ENCODE measurements at places on chromosomes 12 and 14. TPM values are rescaled to one million over a fixed set of nuclear protein-coding genes. Genes with fewer than 3 reads are reported as not detected.

The ACOT4 gene
- total RNA-seq, result 1.7 TPM

The CCDC177 gene
- total RNA-seq, result not detected

The TCL1B gene
- total RNA-seq, result not detected

The TAS2R7 gene
- total RNA-seq, result not detected

The PLEK2 gene
- 4.5 TPM for total RNA-seq

The TRHDE gene
- total RNA-seq, result 20.9 TPM

The SRSF9 gene
- total RNA-seq, result 148 TPM

The PLEKHD1 gene
- total RNA-seq, result not detected

The PGF gene
- total RNA-seq, result 0.86 TPM

The ACSM4 gene
- not detected for total RNA-seq

The STX2 gene
- 58.3 TPM for total RNA-seq

The LMNTD1 gene
- not detected for total RNA-seq

The MYO1A gene
- under 0.01 TPM for total RNA-seq

The CLEC6A gene
- not detected for total RNA-seq

The ZFYVE1 gene
- total RNA-seq, result 21.6 TPM
